ENCODE measurements at places on chromosomes 1 and 21. TPM values are rescaled to one million over a fixed set of nuclear protein-coding genes. Genes with fewer than 3 reads are reported as not detected.

DNA sequence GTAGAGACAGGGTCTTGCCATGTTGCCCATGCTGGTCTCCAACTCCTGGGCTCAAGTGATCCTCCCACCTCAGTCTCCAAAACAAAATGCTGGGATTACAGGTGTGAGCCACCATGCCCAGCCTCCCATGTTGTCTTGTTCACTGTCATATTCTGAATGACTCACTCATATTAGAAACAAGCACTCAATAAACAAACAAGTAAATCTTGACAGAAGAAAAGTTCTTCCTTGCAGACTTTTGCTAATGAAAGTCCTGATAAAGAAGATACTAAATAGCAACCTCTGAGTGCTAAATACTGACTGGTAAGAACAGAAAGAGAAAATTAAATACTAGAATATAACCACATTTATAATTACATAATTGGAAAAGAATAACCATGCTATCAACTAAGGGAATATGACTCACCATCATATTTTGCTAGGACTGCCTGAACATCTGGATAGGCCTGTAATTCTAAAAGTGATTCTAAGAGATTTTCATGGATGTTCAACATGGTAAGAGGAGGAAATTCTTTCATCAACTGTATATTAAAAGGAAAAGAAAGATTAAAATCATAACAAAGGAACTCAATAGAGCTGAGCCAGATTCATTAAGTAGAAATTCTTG, 37.3 kb downstream of the ST7L start:
- DNase-seq = no peak

DNA sequence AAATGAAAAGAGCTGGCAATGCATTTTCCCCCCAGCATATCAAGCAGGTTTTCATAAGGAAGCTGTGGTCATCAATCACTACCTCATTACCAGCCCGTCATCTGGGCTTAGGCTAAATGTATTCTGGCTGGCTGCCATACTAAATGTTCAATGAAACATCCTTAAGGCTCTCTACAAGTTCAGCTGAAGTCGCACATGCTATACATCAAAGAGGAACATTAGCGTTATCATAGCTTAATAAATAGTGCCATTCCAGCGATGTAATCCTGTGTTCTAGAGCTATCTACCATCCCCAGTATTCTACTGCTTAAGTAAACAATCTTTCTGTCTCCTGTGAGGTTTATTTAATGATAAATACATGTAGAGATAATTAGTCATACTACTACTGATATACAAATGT, 288.8 kb downstream of the DPYD start:
- no peak for DNase-seq

DNA sequence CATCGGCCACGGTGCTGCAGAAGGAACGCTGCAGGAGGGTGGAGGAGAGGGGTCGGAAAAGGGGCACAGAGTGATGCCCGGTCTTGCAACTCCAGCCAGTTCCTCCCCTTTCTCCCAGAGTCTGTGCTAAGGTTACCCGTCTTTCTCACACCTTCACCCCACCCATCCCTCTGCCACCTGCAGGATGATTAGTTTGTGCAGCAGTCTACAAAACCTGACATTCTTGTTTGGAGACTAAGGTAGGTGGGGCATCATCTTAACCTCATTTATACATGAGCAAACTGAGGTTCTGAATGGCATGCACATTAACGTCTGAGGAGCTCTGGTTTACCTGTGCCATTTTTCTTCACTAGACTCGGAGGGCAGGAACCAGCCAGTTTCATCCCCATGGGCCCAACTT, 232.3 kb downstream of the GRIK3 start:
- no peak for DNase-seq

DNA sequence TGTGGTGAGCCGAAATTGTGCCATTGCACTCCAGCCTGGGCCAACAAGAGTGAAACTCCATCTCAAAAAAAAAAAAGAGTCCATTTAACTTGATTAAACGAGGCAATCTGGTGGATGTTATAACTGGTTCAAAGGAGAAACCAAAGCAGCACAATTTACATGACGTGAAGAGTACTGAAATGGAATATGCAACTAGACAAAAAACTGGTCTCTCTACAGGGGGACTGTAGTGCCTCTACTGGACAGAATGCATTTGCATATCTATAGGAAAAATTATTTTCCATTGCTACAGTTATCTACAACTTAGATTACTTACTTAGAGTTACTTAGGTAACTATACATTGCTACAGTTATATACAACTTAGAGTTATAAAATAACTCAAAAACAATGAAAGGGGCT, 2.7 kb upstream of the CAPN2 start:
- no peak for DNase-seq

DNA sequence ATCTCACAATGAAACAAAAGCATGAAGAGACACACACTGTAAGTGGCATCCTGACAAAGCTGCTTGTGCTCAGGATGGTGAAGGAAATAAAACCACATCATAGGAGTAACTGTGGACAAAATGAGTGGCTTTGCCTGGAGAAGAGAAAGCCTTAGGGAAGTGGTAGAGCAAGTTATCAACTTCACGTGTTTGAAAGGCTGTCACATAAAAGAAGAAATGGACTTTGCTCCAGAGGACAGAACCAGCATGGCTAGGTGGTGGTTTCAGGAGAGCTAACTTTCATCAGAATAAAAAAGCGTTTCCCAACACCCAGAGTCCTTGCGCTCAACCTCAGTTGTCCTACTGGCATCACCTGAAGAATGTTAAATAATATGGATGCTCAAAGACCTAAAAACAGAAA, 139.9 kb downstream of the SETD4 start:
- DNase-seq = no peak

GRCh38 chr1:42380586-42381279, at the start of gene RIMKLA:
TSS of gene RIMKLA (plus strand) at chr1:42380792. CDS start at chr1:42380935, 143 bp downstream.
- no peak for DNase-seq

GRCh38 chr21:45361033-45361997, 43.6 kb upstream of the COL18A1 start:
- no peak for DNase-seq

DNA sequence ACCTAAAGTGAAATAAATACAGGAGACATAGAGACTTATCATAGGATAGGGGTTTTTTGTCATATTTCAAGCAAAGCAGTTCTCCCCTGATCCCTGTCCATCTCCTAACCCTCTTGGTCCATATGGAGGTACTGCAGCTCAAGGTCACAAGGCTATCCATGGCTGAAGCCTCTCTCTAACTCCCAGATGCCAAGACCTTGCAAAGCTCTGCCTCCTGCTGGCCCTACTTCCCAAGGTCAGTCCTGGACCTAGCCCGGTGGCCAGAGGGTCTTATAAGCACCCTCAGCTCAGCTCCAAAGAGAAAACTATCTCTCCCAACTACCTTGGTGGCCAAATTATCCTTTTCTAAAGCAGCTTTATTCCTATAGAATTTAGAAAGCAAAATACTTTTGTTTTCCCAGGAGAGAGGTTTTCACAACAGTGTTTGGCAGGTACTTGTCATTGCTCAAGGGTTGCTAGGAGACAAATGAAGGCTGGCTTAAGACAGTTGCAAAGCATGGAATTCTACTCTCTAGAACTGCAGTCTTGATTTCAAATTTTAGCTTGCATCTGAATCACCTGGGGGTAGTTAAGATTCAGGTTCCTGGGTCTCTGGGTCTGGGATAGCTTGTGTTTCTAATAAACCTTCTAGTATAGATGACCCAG, 121.5 kb downstream of the XCL2 start:
- no peak for DNase-seq

DNA sequence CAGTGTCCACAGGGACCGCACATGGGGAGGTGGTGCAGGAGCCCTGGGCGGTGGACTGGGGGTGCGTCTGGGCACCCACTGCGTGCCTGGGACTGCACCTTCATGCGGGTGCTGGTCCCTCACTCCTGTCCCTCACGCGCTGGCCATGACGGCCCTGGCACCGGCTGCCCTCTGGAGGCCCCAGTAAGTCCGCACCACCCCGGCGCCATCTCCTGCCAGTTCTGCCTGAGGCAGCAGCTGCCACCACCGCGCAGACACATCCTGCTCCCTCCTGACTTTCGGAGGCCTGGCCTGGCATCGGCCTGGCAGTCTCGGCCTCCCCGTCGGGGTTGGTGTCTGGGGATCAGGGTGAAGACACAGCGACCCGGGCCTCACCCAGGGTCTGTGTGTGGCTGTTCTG, 64.8 kb downstream of the MORN1 start:
- no peak for DNase-seq

DNA sequence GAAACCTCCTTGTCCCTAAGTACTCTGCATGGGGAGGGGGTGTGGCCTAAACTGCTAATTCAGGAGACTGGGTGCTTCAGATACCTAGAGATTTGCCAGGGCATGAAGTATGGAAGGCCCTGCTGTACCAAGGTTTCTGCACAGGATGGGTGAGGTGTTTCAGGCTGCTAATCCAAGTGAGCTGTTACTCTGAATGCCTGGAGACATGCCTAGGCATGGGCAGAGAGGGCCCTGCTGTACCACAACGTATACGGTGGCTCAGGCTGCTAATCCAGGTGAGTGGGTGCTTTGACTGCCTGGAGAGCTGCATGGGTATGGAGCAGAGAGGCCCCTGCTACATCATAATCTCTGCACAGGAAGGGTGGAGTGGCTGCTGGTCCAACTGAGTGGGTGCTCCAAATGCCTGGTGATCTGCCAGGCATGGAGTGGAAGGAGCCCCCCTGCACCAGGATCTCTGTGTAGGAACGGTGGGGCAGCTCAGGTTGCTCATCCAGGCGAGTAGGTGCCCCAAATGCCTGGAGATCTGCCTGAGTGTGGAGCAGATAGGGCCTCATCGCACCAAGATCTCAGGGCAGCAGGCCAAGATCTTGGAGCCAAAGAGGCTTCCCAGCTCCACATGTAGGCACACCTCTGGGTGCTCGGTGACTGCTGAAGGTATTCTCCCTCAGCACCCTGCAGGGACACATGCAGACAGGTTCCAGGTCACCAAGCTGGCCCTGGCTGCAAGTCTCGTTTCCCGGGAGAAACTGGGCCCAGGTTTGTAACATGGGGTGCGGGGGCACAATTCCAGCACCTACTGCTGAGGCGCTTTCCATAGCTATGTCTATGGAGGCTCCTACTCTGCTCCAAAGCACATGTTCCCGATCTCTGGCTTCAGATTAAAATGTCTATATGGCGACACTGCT, 252.5 kb upstream of the PLXNA2 start:
- DNase-seq = no peak

DNA sequence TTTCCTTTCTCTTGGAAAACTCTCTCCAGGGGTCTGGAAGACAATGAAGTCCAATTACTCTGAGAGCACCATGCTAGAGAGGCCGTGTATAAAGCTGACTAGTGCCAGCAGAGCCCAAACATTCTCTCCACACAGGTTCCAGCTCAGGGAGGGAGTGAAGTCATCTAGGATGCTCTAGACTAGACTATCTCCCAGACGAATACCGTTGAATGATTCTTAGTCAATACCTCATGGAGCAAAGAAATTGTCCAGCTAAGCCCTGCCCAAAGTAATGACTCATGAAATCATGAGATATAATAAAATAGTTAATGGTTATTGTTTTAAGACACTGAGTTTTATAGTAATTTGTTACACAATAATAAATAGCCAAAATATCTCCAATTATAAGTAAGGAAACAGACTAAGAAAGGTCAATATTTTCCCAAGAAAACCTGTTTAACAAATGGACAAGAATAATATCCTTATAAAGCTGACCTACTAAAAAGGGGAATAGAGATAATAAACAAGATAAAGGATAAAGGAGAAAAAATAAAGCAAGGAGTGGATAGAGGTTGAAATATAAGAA, 163.9 kb upstream of the LRRC7 start:
- no peak for DNase-seq

DNA sequence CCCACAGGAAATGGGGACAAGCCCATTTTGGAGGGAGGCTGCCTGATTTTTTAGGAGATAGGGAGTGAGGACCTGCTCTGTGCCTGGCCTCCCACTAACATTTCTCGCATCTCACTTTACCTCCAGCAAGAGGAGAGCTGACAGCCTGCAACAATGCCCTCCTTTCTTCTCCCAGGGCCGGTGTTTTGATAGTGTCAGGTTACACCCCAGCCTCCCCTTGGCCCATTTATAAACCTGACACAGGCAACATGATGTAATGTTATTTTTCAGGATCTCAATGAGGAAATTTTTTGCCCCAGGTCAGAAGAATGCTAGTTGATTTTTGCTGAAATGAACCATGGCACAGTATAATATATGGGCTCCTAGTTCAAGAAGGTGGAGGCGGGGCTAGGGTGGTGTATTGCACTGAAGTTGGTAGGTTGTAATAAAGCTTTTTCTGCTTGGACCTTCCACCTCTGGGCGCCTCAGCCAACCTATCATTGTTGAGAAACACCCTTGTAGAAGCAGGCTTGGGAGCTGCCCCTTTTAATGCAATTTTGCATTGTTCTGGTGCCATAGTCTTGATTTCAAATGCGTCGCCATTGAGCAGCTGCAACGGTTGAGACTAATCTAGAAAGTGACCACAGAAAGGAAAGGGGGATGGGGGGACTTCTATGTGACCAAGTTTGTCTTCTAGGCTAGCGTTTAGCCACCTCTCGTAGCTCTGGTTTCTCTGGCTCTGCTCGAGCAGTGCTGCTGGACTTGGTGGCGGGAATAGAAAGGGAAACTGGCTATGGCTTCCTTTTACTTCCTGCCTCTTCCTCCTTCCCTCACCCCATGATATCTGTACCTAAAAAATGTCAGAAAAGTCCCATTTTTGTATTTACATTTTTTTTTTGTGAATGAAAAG, 53.0 kb downstream of the PBX1 start:
- DNase-seq = no peak

GRCh38 chr1:156745881-156746280, 5.0 kb upstream of the MRPL24 start:
- no peak for DNase-seq

- no peak for DNase-seq
These were observed 126.7 kb downstream of the PGBD5 start for GRCh38 chr1:230299191-230300006.

GRCh38 chr1:185720633-185721272, 13.4 kb upstream of the HMCN1 start:
- DNase-seq = peak; percentile 10

DNA sequence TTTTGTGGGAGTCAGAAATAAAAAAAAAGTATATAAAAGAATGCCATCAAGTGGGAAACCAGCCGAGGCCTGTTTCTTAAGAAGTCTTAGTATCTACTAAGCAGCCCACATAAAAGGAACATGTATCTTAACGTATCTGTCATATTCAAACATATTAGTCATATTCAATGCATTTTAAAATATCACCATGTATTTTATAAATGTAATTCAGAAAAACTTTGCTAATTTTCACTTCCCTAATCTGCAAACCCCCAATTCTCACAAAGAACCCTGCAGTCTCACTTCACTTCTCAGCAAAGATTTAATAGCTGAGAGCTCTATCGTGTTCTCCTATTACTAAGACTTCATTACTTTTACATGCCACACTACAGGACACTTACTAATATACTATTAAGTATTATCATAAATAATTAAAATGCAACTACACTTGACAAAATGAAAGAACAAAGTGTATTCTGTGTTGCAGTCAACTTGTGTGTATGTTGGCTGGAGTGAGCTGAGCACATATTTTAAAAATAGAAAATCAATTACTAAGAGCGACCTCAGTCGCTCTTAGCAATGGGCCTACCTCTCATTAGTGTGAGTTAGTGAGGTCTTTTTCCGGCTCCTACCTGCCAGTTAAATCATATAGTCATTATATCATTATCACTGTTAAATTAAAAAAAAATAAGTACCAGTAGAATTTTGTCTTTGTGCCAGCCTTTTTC, 484.3 kb downstream of the LMO4 start:
- DNase-seq = no peak

The CFAP107 gene
- not detected for total RNA-seq

The RIIAD1 gene
- total RNA-seq = not detected

The RGS4 gene
- total RNA-seq = not detected

The CITED4 gene
- not detected for total RNA-seq

The UBXN10 gene
- 0.35 TPM for total RNA-seq

The GJA4 gene
- total RNA-seq = not detected

The GBP1 gene
- total RNA-seq = not detected

The CRYAA gene
- total RNA-seq = not detected

The DAP3 gene
- total RNA-seq = 178 TPM

The ATF3 gene
- 2.9 TPM for total RNA-seq

The ANGPTL3 gene
- total RNA-seq = not detected

The TNFSF18 gene
- not detected for total RNA-seq

Measured in OCI-LY7 (cell line).